Kidney capillary endothelial cell (primary cell): ENCODE measurements at places on chromosomes 13 and 19.
A peak's percentile ranks its signal among the peaks of the same experiment; 100 is the strongest.

DNA sequence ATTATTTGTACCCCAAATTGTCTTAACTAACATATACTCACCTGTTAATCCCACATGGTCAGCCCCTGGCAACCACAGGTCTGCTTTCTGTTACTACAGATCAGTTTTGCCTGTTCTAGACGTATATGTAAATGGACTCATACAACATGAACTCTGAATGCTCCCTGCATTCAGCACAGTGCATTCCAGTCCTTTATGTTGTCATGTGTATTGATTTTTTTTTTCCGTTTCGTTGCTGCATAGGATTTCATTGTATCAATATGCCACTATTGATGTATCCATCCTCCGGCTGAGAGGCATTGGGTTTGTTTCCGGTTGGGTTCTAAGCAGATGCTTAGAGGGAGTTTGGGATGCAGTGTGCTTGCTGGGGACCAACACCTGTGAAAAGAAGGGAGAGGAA is 36.1 kb upstream of the TNFRSF19 start:
- DNase-seq: no peak

GRCh38 chr13:95267662-95268342 is 33.4 kb downstream of the ABCC4 start:
- DNase-seq: peak; percentile 32

DNA sequence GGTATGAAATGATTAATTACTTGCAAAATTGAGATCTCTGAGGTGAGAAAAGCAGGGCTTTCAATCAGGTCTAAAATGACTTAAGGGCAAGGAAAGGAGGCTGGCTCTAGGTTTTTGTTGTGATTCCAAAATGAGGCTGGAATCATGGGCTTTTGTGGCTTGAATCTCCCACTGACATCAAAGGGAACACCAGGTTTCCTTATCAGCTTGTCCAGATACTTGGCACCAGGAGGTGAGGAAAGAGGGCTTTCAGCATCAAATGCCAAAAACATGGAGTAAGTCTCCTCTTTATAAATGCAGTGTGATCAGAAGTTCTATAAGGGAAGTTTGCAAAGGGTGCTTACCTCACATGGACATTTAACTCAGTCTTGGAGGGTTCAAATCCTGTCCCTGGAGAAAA is 402.3 kb downstream of the NDFIP2 start:
- DNase-seq: no peak

- no peak for DNase-seq
Observed at GRCh38 chr13:51249770-51250741, 27.9 kb downstream of the FAM124A start.

DNA sequence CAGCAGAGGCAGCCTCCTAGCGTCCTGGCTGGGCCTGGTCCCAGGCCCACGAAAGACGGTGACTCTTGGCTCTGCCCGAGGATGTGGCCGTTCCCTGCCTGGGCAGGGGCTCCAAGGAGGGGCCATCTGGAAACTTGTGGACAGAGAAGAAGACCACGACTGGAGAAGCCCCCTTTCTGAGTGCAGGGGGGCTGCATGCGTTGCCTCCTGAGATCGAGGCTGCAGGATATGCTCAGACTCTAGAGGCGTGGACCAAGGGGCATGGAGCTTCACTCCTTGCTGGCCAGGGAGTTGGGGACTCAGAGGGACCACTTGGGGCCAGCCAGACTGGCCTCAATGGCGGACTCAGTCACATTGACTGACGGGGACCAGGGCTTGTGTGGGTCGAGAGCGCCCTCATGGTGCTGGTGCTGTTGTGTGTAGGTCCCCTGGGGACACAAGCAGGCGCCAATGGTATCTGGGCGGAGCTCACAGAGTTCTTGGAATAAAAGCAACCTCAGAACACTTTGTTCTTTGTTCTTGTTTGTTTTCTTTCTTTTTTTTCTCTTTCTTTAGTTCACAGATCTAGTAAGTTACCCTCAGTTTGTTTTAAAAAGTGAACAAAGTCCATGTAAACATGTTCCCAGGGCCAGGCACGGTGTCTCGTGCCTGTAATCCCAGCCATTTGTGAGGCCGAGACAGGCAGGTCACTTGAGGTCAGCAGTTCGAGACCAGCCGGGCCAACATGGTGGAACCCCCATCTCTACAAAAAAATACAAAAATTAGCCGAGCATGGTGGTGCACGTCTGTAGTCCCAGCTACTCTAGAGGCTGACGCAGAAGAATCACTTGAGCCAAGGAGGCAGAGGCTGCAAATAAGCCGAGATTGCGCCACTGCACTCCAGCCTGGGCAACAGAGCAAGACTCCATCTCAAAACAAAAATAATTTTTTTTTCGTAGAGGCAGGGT is 10.2 kb downstream of the ANGPTL4 start:
- no peak for DNase-seq

DNA sequence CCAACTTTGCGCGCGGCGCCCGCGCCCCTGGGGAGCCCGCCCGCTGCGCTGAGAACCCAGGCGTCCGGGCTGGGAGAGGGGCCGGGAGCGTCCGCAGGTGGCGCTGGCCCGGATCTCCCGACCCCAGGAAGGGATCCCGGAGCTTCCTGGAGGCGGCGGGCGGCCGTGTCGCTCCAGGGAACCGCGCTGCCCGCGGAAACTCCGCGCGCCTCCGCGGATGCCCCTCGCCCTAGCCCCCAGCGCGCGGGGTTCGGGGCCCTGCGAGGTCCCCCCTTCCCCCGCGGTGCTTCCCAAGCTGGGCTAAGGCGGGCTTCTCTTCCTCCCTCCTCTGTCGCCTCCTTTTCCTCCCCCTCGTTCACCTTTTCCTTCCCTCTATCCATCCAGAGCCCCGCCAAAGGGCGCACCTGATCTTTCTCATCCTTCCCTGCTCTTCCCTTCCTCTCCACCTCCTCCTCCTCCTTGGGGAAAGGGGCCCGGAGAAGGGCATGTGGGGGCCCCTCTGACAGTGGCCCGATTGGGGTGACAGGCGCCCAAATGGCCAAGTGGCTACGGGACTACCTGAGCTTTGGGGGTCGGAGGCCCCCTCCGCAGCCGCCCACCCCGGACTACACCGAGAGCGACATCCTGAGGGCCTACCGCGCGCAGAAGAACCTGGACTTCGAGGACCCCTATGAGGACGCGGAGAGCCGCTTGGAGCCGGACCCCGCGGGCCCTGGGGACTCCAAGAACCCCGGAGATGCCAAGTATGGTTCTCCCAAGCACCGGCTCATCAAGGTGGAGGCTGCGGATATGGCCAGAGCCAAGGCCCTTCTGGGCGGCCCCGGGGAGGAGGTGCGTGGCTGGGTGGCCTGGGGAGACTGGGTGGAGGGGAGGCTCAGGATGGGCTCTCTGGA is 710 bp downstream of the SHD start:
- DNase-seq: no peak

DNA sequence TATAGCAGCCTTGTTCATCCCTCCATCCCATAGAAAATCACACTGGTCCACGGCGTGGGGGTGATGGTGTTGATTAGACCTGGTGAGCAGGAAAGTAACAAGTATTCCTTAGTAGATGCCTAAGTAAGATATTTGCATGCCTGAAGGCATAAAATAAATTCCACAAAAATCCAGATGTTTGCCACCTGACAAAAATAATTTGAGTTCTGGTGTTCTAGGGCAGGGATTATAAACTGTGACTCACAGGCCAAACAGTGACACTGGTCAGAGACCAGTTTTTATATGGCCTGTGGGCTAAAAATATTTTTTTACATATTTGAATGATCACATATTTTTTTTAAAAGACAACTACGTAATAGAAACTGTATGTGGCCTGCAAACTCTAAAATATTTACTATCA is 310.7 kb downstream of the RFC3 start:
- no peak for DNase-seq

GRCh38 chr13:109412283-109412901 is 374.0 kb downstream of the IRS2 start:
- no peak for DNase-seq

GRCh38 chr19:13146763-13147563 is 3.2 kb downstream of the STX10 start:
- DNase-seq: no peak

GRCh38 chr19:45920458-45920857 is 5.9 kb upstream of the NANOS2 start:
- no peak for DNase-seq

GRCh38 chr19:9139609-9140158 is 513 bp upstream of the ZNF317 start:
- DNase-seq: no peak

- no peak for DNase-seq
Observed at GRCh38 chr19:44772959-44773358, 4.7 kb upstream of the CBLC start.

GRCh38 chr13:41848435-41849255 is 112.3 kb downstream of the VWA8 start:
- DNase-seq: no peak

DNA sequence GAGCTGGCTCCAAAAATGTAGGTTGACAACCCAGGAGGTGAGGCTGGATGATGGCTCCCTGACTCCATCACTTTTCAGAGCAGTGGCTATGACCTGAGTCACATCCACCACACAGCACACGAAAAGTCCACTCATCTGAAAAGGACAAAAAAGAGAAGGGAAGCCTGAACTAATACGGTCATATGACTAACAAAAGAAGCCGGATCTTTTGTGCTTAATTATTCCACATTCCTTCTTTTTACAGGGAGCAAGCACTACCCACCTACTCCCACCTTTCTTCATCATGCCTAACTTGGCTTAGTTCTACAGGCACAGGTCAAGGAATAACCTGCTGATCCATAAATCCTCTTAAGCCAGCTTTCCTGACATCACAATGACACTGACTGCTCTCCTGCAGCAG is 601.3 kb upstream of the MIR17HG start:
- DNase-seq: no peak

DNA sequence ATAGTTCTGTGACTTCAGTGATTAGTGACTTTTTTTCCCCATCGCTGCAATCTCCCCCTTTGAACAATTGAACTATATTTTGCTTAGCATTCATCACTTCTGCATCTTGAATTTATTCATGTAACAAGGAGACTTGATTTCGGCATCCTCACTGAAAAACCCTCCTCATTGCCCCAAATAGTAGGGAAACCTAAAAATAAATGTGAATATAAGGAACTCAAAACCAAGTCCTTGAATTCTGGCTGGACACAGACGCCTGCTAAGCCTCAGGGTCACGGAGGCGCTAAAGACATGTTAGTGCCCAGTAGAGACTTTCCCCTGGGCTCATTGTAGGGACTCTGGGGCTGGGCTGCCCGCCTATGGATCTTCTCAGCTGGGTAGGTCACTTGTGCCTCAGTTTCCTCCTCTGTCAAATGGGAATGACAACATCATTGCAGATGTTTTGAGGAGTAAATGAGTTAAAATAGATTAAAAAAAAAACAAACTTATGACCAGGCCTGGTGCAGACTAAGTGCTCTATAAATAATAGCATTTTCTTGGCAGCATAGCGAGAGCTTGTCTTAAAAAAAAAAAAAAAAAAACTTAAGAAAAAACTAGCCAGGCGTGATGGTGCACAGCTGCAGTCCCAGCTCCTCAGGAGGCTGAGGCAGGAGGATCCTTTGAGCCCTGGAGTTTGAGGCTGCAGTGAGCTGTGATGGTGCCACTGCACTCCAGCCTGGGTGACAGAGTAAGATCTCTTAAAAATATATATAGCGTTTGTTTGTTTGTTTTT is 1.8 kb upstream of the ADGRE5 start:
- no peak for DNase-seq

- no peak for DNase-seq
Observed at GRCh38 chr13:28129911-28130693, 8.2 kb upstream of the PAN3 start.

GRCh38 chr13:79659121-79659521 is 178.2 kb downstream of the NDFIP2 start:
- no peak for DNase-seq

DNA sequence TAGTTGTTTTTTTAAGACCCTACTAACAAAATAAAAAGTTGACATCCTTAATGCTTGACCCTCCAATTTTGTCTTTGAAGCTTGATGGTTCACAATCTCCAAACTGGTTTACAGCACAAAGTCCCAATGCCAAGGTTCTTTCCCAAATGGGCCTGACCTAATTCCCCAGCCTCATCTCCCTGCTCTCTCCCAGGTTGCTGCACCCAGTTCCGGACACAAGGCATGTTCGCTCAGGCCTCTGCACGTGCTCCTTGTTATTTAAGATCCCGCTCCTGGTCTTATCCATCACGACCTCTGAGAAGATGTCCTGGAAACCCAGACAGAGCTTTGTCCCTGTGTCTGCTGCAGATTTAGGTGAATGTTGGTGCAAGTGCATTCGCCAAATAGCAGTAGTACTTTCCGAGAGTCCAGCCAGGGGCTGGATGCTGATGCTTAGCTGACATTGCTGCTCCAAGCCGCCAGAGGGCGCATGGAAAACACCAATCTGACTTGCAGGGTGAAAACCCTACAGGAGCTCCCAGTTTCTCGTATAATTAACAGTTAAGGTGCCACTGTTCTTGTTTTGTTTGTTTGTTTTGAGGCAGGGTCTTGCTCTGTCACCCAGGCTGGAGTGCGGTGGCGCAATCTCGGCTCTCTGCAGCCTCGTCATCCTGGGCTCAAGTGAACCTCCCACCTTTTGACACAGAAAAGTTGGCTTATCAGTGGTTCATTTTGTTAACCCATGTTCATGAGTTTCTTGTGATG is 18.5 kb downstream of the LYPD3 start:
- no peak for DNase-seq

DNA sequence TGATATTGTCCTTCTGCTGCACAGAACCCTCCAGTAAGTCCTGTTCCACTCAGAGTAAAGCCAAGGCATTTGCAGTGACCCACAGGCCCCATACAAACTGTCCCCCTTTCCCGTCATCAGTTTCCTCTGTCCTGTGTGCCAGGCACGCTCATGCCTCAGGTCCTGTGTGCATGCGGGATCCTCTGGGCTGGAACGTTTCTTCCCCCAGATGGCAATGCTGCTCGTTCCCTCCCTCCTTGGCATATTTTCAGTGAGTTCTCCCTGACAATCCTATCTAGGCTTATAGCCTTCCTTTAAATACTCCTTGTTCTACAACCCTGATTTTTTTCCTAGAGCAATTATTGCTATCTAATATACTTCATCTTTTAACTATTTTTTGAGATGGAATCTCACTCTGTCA is 5.7 kb downstream of the OPA3 start:
- no peak for DNase-seq

- no peak for DNase-seq
Observed at GRCh38 chr19:45752639-45753038, 16.4 kb downstream of the SIX5 start.

- DNase-seq: peak; percentile 97
Observed at GRCh38 chr19:2610637-2611482, 91.6 kb downstream of the GNG7 start.

- no peak for DNase-seq
Observed at GRCh38 chr13:91546900-91547299, 148.5 kb downstream of the GPC5 start.

DNA sequence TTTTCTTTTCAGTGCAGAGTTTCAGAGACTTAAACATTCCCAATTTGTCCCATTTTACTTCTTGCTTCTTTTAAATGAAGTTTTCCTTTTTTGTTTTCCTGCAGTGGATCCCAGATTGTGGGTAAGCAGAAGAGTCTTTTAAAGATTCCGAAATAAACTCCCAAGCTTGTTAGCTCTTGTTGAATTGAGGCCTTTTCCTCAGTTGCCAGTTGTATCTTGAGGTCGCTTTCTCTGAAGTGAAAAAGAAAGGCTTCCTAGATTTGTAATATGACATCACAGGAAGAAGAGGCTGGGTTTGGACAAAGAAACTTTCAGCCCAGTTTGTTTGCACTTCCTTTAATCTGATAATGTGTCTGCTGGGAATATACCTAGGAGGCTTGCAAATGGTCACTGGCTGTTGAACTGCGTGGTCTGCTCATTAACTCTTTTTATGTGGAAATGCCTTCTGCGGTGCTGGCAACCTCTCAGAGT is at the start of gene LPAR6:
TSS of gene LPAR6 (minus strand) at position 233 of the 471 bp plus-strand sequence. CDS start 690 bp downstream, outside the sequence.
- DNase-seq: peak; percentile 83

GRCh38 chr19:56839652-56840450 is 675 bp downstream of the PEG3 start:
- DNase-seq: peak; percentile 17

GRCh38 chr19:50826492-50827240 is 3.1 kb upstream of the KLK1 start:
- DNase-seq: no peak
